SW480 (cell line): ENCODE measurements at places on chromosomes 16 and 17.
A peak's percentile ranks its signal among the peaks of the same experiment; 100 is the strongest.

DNA sequence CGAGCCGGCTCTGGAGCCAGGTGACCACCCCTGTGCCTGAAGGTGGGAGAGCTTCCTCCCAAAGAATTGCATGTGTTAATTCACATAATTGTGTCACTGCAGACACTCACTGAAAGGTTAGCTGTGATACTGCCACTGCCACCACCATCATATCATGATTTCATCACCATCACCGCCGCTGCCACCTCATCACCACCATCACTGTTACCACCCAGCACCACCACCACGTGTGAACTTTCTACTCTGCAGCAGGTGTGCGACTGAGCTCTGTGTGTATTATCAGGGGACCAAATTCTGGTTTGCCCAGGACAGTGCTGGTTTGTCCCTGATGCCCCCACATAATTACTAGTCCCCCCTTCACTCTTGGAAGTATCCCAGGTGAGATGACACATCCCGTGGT, 15.2 kb downstream of the BCAR1 start:
- DNase-seq, result no peak

DNA sequence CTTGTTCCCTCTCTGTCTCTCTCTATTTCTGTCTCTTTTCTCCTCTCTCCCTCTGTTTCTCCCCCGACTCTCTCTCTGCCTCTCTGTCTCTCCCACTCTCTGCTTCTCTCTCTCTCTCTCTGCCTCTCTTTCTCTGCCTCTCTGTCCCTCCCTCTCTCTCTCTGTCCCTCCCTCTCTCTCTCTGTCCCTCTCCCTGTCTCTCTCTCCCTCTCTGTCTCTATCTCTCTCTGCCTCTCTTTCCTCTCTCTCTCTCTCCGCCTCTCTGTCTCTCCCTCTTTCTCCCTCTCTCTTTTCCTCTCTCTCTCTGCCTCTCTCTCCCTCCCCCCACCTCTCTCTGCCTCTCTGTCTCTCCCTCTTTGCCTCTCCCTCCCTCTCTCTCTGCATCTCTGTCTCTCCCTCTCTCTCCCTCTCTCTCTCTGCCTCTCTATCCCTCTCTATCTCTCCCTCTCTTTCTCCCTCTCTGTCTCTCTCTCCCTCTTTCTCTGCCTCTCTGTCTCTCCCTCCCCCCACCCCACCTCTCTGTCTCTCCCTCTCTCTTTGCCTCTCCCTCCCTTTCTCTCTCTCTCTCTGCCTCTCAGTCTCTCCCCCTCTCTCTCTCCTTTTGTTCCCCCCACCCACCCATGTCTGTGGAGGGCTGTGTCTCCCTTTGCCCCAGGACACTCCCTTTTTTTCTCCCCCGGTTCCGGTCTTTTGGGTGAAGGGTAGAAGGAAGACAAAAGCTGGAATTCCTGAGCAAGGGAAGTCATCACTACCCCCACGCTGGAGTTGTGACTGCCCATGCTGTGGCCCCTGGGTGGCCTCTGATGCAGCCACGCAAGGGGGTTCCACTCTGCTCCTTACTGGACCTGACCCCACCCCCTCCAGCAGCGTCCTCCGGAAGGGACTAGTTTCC, 27.1 kb upstream of the MGAT5B start:
- peak; percentile 62 for DNase-seq

GRCh38 chr16:2058872-2059271, 11.1 kb downstream of the TSC2 start:
- DNase-seq, result no peak

GRCh38 chr16:57044931-57045693, 47.3 kb upstream of the CPNE2 start:
- DNase-seq, result no peak

DNA sequence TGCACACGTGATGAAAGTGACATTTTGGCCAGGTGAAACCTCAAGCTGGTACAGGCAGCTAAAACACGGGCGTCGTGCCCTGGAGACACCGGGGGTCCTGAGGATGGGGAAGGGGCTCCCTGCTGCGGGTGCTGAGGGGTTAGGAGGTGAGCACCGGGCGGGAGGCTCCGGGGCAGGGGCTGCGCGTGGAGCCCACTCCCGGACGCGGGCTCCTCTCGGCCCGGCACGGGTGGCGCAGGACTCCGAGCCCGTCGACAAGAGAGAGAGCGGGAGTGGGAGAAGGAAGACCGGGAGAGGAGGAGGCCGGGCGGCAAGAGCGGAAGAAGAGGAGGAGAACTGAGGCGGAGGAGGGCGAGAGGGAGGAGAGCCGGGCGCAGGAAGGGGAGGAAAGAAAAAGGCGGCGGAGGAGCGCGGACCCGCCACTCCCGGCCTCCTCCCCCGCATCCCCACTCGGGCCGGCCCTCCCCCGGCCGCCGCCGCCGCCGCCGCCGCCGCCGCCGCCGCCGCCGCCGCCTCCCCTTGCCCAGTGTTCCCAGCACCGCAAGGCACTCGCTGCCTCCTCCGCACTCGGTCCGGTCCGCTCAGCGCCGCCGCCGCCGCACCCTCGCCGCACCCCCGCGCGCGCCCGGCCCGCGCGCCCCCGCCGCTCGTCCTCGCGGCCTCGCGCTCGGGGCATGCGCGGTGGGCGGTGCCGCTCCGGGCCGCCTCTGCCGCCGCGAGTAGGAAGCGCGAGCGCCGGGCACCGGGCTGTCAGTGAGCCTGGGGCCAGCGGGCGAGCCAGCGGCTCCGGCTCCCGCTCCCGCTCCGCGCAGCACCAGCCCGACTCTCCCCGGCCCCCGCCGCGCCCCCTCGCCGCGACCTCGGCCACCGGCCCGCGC, at the start of gene PRKCA:
Gene PRKCA (plus strand): TSS at position 750 of the 878 bp plus-strand sequence.
- DNase-seq, result peak; percentile 74

DNA sequence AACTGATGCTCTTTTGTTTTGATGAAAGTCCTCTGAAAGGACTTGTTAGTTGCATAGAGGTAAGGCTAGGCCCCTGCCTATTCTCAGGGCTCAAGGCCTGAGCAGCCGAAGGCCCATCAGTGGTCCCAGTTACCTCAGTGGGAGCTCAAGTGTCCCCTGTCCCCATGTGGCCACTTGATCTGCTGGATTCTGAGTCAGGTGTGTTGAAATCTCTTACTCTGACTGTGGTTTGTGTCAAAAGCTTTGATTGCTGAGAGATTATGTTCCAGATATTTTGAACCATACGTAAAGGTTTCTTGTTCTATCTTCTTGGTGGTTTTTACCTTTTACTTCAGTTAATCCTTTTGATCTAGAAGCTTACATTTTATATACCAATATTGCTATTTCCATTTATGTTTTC, 191.7 kb downstream of the LGALS9B start:
- DNase-seq, result no peak

DNA sequence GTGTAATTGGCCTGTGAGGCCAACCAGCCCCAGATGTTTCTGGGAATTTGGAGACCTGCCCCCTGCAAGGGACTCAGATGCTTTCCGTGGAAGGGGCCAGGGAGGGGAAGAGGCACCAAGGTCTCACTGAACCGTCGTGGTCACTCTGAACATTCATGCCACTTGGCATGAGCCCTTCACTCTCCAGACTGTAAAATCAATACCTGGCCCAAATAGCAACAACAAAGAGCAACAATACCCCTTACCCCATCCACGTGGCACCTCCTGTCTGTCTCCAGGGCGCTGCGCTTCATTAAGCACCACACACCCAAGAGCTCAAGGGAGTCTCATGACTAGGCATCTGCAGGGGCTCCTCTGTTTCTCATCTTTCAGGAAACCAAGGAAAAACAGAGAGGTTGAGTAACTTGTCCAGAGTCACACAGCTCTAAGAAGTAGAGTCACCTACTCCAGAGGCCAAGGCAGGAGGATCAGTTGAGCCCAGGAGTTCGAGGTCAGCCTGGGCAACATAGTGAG, 52.8 kb downstream of the SOCS1 start:
- DNase-seq, result no peak

GRCh38 chr16:50099957-50100648, 34.3 kb downstream of the HEATR3 start:
- DNase-seq, result no peak
